ENCODE measurements at places on chromosomes 11 and 22.

GRCh38 chr11:70931430-70931829, 320.9 kb downstream of the SHANK2 start:
- DNase-seq = no peak

DNA sequence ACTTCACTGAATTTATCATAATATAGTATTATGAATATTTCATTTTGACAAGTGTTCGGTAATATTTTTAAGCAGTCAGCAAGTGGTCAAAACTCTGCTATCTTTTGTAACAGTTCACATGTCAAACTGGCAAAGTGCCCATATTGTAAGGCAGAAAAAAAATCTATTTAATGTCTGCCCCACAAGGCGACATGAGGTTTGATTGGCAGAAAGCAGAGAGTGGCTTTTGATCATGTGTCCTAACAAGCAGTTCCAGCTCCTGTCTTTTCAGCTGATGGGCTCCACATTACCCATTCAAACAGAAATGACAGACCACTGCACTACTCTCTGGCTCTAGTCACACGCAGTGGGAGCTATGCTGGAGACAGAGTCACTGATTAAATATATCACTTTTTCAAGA, 59.0 kb downstream of the SOX6 start:
- DNase-seq = no peak

DNA sequence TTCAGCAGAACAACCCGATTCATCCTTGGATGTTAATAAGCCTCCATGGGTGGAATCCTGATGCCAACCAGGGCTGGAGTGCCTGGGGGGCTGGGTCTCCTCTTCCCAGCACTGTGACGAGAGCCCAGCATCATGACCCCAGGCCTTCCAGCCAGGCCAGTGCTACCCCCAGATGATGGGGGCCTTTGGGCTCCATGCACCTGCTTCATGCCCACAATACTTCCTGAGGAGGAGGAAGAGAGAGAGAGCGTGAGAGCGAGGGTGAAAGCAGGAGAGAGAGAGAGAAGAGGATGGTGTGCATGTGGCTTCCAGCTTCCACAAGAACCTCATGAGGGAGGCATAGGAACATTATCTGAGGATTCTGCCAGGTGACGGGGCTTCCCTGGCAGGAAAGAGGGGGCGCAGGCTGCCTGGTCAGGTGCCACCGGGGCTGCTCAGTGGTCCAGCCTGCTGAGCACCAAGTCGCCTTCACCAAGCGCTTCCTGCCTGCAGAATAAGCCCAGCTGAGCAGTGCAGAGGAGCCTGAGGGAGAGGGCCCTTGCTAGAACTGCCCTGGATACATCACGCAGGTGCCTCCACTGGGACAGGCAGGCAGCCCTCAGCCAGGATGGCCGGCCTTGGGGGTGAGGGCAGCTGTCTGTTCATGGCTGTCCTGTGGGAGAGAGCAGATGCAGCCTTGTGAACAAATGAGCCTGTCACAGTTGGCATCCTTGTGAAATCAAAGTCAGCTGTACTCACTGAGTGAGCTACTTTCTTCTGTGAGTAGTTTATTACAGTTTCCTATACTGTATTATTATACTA, 243.3 kb upstream of the B3GAT1 start:
- DNase-seq = no peak

DNA sequence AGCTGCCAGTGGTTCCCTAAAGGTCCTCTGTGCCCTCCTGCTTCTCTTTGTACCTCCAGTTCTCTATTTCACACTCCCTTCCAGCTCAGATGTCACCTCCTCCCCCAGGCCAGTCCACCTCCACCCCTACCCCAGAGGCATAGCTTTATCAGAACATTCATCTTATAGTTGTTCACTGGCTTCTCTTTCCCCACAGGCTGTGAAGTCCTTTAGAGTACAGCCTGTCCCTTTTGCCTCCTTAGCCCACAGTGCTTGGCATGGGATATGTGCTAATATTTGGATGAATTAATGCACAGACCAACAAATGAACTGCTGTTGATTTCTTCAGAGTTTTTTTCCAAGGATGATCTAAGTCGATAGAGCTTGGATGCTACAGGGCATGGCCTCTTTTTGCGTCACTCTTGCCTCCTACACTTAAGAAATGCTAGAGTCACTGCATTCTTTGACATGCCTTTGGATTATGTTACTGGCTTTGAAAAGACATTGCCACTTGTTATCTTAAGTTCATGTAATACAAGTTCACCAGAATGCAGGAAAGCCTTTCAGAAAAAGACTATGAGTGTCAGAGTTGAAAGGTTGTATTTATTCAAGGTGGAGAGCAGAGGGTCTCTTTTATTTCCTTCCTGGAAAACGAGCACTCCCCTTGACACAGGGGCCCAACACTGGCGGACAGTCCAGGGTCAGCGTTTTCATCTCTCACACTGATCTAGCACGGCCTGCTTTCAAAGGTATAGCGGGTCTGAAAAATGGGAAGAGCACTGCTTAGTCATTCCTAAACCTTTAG, 75.7 kb downstream of the PISD start:
- DNase-seq = no peak

DNA sequence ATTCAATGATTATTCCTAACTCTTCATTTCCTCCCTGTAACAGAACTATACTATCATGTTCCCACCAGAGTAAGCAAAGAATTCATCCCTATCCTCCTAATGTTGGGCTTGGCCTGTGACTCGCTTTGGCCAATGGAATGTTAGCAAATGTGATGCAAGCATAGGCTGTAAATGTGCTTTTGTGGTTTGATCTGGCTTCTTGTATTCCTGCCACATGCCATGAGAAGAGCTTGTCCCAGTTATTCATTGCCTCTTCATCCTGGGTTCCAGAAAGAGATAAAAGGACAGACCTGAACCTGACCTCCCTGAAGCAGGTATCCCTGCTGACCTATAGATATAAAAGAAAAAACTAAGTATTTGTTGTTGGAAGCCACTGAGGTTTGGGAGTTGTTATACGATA, 51.0 kb downstream of the SYTL2 start:
- no peak for DNase-seq

DNA sequence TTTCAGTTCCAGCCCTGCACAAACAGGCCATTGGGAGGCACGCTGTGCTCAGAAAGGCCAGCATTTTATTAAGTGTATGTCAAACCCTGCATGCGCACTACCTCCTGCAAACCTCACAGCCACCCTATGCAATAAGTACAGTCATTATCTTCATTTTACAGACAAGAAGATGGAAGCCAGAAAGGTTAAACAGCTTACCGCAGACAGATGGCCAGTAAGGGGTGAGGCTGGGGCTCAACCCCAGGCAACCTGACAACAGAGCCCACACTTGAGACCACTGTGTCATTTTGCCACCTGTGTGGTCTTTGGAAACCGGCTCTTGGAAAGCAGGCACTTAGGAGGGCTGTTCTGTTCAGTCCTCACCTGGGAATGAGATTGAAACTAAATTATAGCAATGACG, 142.3 kb downstream of the NXPE2 start:
- DNase-seq = no peak

DNA sequence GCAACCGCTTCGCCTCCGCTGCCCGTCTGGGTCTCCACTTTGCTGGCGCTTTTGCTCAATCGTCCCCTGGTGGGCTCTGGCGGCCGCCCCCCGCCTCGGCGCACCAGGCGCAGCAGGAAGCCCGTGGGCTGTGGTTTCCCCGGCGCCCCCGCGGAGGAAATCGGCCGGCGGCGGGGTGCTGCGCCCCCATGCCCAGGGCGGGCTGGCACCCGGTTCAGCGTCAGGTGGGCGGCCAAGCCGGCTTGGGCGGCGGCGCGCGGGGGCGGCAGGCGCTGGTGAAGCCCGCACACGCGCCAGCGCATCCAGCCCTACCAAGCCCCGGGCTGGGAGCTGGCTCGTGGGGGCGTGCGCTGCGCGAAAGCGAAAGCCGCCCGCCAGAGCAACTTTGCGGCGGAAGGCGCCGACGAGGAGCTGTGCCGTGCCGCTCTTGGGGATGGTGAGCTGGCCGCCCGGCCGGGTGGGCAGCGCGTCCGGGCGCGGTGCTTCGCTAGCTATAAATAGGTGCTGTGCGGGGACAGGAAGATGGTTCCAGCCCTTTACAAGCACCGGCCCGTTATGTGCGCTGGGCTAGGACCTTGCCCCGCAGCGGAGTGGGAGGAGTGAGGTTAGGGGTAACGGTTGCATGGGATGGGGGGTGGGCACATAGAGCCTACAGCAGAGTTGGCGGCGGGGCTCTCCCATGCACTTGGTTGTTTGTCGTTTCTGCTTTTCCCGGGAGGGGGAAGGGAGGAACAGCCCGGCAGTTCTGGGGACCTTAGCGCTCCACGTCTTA, 25.0 kb upstream of the SUSD2 start:
- DNase-seq = peak; percentile 27

DNA sequence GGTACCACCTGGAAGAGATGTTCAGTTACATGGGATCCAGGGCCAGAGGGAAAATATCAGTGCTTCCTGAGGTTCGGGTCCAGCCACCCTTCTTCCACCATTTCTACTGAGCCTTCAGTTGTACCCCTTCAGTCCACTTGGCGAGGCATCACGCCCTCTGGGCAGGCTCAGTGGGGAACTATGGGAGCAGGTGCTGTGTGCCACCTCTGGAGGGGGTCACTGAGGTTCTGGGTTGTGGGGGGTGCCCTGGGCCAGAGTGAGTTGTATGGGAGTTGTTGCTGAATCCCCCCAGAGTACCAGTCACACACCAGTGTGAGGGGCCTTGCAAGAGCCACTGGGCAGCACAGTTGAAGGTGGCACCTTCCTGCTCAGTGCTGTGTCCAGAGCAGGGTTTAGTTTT, 2.7 kb upstream of the SREBF2 start:
- DNase-seq = no peak

- no peak for DNase-seq
Measured at GRCh38 chr11:112789481-112789880, 171.7 kb upstream of the NCAM1 start.

DNA sequence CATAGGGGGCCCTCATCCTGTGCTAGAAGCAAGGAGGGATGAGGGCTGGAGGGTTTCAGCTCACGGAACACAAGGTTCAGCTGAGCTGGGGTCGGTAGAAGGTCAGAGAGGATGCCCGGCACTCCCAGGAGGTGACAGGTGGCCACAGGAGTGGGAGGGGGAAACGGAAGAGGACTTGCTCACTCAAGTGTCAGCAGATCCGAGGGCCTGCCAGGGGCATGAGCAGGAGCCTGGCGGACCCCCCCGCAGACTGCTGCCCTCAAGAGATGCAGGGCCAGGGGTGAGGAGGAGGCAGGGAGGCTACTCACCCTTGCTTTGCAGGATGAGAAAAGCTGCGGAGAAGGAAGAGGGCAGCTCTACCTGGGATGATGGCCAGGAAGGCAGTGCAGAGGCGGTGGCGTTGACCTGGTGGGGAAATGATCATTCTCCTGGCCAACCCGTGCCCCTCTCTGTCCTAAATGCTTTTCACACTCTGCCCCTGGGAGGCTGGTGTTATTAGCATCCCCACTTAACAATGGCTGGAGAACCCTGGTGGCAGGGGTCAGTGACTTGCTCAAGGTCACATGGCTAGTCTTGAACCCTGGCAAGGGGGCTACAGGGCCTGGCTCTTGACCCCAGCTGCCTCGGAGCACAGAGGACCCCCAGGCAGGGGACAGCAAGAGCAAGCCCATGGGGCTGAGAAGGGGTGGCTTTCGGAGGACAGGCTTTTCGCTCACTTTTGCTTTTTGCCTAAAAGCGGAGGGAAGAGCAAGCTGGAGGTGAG, 30.1 kb upstream of the CSNK1E start:
- no peak for DNase-seq

DNA sequence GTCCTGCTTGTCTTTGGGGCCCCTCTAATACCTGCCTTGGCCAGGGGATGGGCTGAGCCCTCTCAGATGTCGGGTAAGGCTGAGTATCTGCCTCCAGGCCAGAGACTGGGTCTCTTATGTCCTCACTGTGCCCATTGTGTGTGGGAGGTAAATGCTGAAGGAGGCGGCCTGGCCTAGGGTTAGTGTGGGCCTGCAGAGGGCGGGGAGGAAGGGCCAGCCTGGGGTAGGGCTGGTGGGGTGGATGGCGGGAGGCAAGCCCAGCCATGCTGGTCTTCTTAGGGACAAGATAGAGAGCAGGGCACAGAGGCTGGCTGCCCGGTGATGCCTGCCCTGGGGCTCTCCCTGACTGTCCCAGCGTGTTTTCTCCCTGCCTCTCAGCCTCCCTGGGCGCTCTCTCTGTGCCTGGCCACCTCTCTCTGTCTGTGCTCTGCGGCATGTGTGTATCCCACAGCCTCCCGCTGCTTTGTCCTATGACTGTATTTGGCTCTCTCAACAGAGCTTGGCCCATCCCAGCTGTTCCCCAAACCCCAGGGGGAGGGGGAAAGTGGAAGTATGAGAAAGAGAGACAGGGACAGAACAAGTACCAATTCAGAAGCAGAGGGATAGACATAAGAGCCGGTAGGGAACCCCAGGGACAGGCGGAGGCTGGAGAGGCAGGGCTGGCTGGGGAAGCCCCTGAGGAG, 57.0 kb downstream of the PDE2A start:
- DNase-seq = no peak

DNA sequence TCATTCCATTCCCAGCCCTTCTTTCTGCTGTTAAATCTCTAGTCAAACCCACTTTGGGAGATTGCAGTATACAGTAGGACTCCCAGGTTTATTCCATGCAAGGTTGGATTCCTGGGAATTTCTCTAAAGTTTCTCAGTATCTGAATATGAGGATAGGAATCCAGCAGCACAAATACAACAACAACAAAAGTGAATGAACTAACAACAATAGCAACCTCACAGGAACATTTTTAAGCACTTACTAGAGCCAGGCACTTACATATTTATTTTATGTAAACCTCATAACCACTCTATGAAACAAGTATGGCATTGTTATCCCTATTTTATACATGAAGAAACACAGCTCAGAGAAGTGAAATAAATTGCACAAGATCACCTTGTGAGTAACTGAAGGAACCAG, 1.9 kb downstream of the MMP7 start:
- DNase-seq = no peak

DNA sequence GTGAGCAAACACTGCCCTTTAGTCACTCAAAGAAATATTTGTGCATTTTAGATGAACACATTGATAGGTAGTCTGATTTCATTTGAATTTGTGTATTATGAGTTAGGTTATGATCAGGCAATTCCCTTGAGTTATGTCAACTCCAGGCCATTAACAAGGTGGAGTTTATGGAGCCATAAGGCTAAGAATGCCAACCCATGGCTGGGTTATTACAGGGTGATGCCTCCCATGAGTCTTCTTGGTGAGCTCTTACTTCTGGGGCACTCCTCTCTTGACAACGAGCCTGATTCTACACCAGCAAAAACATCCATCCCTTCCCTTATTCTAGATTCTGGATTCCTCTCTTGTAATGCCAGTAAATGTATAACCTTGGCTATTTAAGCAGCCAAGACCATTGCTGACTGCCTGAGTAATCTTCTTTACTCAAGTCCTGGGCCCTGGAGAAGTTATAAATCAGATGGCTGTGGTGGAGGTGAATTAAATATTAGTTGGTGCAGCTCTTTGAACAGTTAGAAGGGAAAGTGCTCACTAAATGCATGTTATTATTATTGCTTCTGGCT, 645.7 kb upstream of the TENM4 start:
- no peak for DNase-seq

DNA sequence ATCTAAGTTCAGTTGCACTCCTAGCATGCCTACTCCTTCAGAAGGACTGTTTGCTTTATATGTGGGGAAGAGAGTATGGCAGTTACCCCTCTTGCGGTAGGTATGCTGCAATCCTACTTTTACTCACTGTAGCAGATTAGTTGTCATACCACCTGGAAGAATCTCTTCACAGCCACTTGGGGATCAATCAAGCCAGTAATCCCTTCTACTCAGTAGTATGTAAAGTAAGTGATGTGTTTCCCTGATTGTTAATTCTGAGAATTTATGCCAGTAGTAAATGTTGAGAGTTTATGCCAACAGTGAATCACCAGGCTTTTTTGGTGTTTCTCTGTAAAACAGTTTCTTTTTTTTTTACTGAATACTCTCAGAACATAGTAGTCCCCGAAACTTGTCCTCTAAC, 34.4 kb downstream of the PRMT3 start:
- no peak for DNase-seq
